Caki2 (cell line): ENCODE measurements at places on chromosomes 7 and 10.
A peak's percentile ranks its signal among the peaks of the same experiment; 100 is the strongest.

GRCh38 chr7:36810489-36810888, 86.2 kb upstream of the AOAH start:
- no peak for DNase-seq

DNA sequence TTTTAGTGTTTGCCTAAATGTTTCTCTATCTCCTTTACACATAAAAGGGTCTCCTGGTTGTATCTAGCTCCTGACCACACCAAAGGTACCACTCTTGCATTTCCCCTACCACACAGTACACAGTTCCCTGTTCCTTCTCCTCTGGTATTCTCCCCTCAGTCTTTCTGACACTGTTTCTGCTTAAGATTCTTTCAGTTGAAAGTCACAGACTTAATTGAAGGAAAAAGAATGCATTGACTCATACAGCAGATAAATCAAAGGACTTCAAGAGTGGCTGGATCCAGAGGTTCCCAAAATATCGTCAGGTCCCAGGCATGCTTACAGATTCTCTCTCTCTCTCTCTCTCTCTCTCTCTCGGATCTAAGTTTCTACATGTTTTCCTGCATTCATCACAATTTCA, 185.6 kb upstream of the LRGUK start:
- no peak for DNase-seq

GRCh38 chr10:131854579-131855335, 46.1 kb upstream of the PPP2R2D start:
- no peak for DNase-seq

GRCh38 chr10:97292097-97292861, at the start of gene ARHGAP19:
TSS of gene ARHGAP19 (minus strand) at chr10:97292637. CDS start at chr10:97292627, 10 bp downstream.
- peak; percentile 99 for DNase-seq

DNA sequence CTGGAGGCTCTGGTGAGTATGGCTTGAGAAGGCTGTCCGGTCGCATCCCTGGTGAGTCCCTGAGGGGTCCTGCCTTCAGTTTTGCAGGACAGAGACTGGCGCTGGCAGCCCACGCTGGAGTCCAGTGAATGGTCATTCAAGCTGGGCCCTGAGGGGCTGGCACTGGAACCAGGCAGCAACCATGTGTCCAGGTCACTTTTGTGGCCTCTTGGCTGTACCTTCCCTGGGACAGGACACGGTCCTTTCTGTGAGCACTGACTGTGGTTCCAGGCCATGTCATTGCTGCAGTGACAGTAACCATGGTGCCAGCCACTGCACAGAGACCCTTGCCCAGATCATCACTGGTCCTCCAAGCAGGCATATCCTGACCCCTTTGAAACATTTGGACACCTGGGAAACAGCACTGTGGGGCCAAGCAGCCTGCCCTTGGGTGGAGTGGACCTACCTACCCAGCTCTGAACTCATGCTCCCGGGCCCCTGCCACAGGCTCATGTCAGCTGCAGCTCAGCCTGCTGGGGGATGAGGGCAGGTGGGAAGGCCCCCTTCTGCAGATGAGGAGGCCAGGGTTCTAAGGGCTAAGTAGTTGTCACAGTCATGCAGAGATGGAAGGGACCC, 72.1 kb downstream of the ADCY1 start:
- no peak for DNase-seq

- DNase-seq = no peak
Measured at GRCh38 chr7:55148571-55148970, 129.8 kb downstream of the EGFR start.

GRCh38 chr10:116521424-116522290, 24.1 kb upstream of the PNLIP start:
- DNase-seq = peak; percentile 20

DNA sequence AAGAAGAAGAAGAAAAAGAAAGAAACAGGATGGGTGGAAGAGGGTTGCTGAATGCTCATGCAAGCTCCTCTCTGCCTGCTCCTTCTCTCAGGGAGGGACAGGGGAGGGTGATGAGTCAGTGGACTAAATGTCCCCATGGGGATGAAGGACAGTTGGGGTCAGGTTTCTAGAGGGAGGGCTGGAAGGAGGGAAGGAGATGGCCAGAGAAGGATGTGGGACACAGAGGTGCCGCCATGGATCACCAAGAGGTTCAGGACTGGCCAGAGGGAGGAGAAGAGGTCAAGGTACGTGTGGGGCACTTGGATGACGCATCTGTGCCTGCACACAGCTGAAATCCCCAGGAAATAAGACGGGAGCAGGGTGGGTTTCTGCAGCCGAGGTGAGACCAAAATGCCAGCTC, 88.9 kb upstream of the GTF2I start:
- DNase-seq = peak; percentile 83

- no peak for DNase-seq
Measured at GRCh38 chr7:123622660-123623386, 21.2 kb downstream of the ASB15 start.

DNA sequence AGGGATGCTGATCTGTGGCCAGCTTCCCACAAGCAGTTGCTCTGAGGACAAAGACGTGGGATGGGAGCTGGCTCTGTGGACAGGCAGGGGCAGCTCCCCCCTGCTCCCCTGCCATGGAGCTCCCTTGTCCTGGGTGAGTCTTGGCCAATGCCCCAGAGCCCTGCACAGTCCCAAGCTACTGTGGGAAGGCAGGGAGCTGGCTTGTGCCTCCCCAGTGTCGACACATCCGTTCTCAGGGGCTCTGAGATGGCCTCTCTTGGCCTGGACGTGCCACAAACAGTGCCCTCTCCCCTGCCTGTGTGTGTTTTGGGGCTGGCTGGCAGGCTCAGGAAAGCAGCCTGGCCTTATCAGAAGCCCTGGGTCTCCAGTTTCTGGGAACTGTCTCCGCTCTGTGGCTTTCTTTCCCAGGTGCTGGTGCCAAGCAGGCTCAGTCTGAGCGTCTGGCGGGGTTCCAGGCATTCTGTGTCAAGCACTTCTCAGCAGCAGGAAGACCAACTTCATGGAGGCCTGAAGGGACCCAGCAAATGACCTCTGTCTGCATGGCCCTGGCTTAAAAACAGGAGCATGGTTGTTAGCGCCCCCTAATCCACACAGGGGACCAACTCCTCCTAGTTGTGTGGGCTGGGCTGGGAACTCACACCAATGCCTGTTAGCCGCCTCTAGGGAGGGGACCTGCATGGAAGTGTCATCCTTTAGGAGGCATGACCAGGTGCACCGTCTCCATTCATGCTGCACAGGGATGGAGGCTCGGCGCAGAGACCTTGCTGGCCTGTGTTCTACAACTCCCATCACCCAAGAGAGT, 375.2 kb downstream of the RPS24 start:
- DNase-seq = no peak

DNA sequence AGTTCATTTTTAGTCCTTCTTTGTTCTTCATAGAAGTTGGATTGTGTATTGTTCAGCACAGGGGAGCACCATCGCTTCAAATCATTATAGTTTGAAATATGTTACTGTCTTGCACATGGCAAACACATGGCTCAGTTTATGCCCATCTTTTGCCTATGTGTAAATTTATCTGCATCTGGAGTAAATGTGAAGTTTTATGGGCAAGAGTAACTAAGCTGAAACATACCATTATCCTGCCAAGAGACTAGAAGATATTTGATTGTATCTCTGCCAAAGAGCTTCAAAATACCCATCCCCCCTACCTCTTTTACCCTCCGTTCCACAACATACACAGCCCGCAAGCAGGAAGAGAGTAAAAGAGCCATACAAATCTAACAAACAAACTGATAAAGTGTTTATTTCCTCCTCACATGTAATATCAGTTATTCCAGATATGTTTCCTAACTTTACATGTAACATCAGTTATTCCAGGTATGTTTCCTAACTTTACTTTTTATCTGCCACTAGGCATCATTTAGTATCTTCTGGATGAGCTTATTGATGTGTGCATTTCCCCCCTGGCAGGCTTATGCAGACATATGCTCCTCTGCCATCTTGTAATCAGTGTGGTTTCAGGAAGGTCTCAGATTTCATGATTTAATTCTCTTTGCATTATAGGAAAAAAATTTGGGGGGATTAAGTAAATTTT, 127.7 kb downstream of the SRI start:
- DNase-seq = no peak

GRCh38 chr7:130356121-130356875, 11.7 kb downstream of the CPA5 start:
- peak; percentile 96 for DNase-seq

- no peak for DNase-seq
Measured at GRCh38 chr7:87137271-87137670, 15.0 kb upstream of the DMTF1 start.

- no peak for DNase-seq
Measured at GRCh38 chr7:127418459-127418858, 26.0 kb upstream of the ZNF800 start.

DNA sequence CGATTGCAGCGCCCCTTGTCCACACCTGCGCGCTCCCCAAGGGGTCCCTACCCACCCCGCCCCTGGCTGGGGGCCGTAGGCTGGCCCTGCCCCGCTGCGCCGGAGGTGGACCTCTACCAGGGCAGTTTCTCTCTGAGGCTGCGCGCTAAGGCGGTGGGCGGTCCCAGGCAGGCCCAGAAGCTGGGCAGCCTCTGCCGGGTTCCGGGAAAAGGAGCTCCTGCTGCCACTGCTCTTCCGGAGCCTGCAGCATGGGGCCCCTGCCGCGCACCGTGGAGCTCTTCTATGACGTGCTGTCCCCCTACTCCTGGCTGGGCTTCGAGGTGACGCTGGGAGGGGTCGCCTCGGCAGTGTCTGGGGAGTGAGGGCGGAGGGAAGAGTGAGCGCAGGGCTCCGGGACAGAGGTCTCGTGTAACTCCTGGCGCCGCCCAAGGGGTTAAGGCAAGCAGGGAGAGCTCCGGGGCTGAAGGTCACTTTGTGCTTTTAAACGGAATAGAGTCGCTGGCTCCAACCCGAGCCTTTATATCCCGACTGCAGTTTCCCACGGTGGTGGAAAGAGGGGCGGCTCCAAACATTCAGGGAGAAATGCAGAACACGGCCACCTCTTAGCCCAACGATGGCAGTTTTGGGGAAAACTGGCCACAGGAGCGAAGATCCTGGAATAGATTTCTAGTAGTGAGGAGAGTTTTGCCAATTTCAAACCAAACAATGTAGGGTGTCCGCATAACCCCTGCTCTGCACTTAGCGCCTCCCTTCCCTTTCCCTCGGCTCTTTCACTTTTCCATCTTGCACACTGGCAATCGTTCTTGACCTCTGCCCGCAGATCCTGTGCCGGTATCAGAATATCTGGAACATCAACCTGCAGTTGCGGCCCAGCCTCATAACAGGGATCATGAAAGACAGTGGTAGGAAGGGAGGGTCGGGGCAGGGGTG, at the start of gene GSTK1:
Gene GSTK1 (plus strand): TSS at position 176 of the 930 bp plus-strand sequence. CDS start 73 bp downstream, at position 249.
- peak; percentile 61 for DNase-seq
